GOT3 (cell line): ENCODE measurements at places on chromosomes 2 and 18.

- no peak for DNase-seq
Measured at GRCh38 chr18:43277164-43277600, at the start of gene SYT4. SYT4 (minus strand) TSS chr18:43277490; CDS start chr18:43277281, 209 bp downstream.

DNA sequence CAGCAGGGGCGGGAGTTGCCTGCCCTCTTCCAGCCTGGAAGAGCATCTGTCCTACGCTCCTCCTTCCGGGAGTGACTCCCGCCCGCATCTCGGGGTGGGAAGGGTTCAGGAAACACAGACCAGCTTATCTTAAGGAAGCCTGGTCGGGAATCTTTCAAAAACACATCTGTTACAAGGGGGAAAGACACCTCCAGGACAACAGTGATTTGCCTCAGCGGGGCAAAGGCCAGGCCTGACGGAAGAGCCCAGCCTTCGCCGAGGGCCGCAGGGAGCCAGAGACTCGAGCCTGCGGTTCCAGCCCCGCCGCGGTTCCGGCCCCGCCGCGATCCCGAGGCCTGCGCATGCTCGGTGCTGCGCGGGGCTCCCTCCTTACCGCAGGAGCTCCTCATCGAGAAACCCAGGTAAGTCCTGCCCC is 38.1 kb upstream of the TGIF1 start:
- DNase-seq: no peak

- no peak for DNase-seq
Measured at GRCh38 chr2:231600619-231601355, 8.1 kb downstream of the TEX44 start.

DNA sequence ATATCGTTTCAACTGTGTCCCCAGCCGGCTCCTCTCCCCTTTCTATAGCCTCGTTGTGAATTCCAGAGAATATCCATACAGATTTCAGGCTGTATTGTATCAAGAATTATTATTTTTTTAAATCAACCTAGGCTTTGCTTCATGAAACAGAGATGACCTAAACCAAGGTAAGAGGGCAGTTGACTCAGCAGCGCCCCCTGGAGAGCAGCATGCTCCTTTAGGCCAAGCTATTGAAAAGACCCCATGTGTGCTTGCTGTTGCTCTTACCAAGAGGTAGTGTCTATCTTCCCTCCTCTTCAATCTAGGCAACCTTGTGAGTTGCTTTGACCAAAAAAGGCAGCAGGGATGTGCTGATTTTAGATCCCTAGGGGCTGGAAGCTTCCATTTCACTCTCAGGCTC is 426.7 kb upstream of the SMIM21 start:
- DNase-seq: no peak

DNA sequence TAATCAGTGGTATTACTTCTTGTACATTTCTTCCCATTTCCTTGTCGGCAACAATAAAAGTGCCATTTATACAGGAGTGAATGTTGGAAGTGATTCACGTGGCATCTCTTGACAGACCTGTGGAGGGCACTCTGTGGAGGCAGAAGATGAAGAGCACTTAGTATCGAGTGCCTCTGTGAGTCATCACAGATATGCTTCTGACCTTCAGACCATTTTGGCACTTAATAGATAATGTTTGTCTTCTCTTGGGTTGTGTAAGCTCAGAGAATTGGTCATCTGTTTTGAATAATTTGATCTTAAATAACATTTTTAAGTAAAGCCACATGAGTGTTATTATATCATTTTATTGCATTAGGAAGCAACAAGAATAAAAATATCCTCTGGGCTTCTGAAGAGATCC is 305.5 kb downstream of the PTPRM start:
- DNase-seq: no peak

DNA sequence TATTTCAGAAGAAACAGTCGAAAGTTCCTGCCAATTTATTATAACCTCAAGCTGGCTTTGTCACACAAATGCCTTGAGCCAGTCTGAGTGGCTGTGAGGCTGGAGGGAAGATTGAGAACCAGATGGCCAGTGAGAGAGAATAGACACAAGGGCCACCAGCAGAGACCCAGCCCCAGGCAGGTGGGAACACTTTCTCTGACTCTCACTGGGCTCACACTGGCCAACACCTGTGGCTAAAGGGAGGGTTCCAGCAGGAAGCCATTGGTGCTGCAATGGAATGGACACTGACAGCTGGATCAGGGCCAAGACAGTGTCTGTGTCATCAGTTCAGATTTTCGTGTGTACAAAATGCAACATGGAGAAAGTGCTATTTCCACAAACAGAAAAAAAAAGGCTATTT is 29.9 kb downstream of the LOXHD1 start:
- no peak for DNase-seq

GRCh38 chr2:110741491-110741980 is 9.2 kb downstream of the ACOXL start:
- DNase-seq: no peak
